ENCODE measurements at places on chromosomes 5 and 9.

DNA sequence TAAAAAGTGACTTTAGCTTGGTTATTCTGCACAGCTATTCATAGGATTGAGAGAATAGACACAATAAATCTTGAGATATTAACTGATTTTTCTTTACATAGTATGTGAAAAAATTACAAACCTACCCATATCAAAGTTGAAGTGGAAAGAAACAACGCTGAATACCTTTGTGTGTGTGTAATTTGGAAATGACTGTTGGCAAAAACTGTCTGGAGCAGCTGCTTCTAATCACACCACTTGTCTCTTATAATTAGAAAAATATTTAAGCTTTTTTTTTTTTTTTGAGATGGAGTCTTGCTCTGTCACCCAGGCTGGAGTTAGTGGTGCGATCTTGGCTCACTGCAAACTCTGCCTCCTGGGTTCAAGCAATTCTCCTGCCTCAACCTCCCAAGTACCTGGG lies 110.8 kb upstream of the POC5 start:
- DNase-seq: no peak

DNA sequence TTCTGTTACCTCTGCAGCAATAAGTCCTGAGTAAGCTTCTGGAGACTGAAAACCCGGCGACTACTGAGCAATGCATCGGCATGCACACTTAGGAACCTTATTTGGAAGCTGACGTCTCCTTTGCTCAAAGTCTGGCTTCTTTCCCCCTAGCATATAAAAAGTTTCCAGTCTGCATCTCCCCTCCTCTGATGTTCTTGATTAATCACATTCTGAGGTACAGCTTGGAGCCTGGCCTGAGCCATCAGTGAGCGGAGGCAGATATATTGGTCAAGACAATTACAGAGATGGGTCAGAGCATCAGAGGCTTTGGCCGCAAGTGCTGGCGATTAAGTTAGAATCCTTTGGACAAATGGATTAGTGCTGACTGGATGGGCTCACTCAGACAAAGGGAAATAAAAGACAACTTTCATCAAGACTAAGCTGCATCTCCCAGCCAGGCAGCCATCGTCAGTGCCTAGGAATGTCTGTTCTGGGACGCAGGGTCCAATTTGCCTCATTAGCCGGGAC lies 140.7 kb downstream of the MTX3 start:
- no peak for DNase-seq

DNA sequence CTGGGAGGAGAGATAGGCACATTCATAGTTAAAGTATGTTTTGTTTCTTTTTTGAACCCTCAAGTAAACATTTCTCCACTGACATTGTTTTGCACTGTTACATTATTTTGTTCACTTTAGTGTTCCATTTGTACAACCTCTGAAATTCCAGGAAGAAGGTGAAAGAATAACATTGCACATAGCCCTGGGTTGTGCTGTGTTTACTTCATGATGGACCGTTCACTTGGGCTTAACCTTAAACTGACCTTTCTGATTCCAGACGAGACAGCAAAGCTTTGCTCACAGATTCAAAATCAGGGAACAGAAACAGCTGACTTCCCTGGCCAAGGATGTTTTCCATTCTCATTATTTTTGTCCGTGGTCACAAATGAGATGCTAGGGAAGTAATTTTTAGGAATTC lies 42.8 kb upstream of the GDNF start:
- no peak for DNase-seq

DNA sequence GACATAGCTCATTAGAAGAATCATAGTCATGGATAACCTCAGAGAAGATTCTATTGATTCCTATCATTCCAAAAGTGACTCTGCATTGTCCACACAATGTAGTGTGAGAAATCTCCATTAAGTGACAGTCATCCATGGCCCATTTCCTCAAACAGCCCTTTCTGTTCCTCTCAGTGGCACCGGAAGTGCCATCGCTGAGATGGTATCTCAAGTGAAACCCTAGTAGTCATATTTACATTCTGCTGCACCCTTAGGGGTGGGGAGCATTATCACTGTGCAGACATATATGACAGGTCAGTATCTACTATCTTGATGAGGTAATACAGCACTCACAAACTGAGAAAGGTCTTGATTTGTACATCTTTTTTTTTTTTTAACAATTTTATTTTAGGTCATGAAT lies 55.4 kb upstream of the MIER3 start:
- DNase-seq: no peak

DNA sequence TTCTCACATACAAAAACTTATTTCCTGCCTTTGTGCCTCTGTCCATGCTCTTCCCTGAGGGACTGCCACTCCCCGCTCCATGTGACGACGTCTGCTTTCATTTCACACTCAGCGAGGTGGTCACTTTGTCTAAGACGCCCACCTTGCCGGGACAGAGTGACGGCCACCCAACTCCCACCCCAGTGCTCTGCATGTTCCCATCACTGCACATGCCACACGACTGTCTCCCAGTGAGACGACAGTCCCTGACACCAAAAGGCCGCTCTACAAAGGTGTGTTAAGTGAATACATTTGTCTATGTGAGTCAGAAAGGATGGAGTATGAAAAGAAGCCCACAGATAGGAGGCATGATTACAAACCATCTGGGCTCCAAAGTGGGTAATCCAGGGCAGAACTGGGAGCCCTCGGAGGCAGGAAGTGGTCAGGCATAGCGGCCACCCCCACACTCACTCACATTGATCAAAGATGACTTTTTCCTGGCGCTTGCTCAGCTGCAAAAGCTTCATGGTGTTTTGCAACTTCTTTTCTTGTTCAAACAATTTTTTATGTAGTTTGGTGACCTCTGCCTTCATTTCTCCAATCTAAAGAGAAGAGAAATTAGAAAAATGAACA lies 185.8 kb downstream of the CDK5RAP2 start:
- DNase-seq: no peak

DNA sequence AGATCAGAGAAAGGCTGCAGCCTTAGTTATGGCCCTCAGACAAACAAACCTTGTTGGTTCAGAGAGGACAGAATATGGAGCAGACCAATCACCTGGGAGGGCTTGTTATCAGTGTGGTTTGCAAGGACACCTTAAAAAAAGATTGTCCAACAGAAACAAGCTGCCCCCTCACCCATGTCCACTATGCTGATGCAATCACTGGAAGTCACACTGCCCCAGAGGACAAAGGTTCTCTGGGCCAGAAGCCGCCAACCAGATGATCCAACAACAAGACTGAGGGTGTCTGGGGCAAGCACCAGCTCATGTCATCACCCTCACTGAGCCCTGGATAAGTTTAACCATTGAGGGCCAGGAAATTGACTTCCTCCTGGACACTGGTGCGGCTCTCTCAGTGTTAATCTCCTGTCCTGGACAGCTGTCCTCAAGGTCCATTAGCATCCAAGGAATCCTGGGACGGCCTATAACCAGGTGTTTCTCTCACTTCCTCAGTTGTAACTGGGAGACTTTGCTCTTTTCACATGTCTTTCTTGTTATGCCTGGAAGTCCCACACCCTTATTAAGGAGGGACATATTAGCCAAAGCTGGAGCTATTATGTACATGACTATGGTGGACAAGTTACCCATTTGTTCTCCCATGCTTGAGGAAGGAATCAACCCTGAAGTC lies 36.9 kb upstream of the TBCA start:
- no peak for DNase-seq

All from NCI-H526 (cell line).